ENCODE measurements at places on chromosomes 12 and 14.

GRCh38 chr14:95536671-95537070 lies 1.8 kb downstream of the GLRX5 start:
- no peak for DNase-seq

DNA sequence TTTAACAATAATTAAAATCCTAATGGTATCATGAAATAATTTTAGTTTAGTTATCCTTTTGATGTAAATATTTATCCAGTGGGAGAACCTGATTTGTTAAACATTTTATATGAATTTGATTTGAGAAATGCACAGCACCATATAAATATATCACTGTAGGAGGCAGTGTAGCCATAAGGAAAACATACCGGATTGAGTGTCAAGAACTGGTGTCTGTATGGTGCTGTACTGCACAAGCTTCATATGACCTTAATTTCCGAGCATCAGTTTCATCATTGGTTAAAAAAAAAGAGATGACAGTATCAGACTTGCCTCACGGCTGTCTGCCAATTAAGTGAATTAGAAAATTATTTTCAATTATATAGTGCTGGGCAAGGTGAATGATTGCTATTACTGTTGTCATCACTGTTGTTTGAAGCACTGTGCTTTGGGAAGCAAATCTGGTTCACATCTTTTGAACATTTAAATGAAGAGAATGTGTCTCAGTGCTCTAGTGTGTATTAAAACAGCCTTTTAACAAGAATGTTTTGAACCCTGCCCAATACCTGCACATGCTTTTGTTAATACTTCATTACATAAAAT lies 72.1 kb downstream of the TMTC2 start:
- DNase-seq, result no peak

DNA sequence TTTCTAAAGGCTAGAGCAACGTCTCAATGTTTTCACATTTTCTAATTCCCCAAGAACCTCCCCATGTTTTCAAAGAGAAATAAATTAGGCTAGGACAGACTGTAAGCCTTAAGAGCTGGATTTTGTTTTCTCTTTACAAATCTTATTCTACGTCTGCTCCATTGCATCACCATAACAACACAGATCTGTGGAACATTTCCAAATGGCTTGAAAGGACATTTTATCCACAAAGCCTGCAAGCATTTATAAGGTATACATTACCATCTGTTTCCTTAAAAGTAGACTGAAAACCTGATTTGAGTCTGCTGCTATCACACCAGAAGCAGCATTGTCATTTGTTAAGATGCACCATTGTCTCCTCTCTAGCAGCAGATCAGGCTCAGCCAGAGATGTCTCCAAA lies 115.3 kb upstream of the PLEKHA5 start:
- no peak for DNase-seq

GRCh38 chr12:95583933-95584332 lies 32.7 kb upstream of the USP44 start:
- no peak for DNase-seq

DNA sequence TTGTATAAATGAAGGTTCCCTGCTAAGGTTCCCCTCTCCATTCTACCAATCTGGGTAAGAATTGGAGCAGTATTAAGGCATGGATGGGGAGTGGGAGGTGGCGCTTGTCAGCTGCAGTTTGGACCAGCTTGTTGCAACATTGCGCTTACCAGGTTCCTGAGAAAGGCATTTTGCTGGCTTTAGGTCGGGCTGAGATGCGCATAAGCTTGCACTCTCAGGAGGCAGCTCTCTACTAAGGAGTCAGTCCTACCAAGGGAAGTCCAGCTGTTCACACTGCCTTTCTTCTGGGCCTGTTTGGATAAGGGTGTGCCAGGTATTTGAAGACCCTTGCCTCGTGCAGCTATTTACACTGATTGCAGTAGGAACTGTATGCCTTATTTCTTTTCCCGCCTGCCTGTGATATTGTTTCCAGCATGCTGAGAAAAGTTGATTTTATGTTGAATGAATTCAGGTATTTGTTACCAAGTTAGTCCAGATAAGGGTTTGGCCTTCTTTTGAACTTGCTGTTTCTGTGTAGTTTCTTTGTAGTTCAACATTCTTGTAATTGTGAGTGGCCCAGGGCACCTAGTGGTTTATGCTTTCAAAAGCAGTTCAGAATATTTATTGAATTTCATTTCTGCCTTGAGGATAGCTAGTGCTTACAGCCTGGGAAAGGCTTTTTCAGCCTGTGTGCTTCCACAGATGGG lies 2.6 kb downstream of the MLEC start:
- no peak for DNase-seq

GRCh38 chr12:120455302-120455701 lies 9.1 kb downstream of the GATC start:
- DNase-seq, result no peak
